ENCODE measurements at places on chromosomes 5 and 9.

GRCh38 chr5:153081385-153081784 lies 409.1 kb upstream of the GRIA1 start:
- DNase-seq = no peak

DNA sequence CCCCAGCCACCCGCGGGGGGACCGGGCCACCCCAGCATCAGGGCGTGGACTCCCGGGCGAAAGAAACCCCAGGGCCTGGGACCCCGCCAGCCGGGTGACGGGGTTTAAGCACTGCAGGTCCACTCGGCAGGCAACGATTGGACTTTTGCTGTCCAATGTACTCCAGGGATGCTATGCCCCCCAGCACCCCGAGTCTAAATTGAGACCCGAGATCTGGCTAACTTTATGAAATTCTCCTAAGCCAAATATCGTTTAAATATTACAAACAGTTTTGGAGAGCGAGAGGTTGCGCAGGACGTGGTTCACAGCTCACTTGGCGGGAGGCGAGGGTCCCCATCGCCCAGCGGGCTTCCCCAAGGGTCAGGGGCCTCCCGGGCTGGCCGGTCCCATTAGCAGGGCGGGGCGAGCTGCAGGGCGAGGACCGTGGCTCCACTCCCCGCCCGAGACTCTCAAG lies 384 bp upstream of the MRPS2 start:
- no peak for DNase-seq

DNA sequence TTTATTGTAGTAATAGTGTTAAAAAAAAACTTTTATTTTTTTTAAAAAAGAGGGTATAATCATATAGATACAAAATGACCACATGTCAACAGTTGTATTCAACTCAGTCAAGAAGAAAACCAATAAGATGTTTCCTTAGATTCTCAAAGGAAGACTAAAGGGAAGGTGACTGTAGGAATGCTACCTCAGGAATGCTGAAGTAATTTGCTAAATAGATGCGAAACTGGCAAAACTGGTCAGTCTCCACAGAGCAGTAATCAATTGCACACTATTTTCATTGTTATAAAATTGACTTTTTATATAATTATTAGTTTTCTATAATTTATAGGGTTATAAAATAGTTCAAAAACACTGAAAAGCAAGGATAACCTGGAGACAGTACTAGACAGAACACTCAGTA lies 204.8 kb downstream of the GABRG2 start:
- DNase-seq = no peak

DNA sequence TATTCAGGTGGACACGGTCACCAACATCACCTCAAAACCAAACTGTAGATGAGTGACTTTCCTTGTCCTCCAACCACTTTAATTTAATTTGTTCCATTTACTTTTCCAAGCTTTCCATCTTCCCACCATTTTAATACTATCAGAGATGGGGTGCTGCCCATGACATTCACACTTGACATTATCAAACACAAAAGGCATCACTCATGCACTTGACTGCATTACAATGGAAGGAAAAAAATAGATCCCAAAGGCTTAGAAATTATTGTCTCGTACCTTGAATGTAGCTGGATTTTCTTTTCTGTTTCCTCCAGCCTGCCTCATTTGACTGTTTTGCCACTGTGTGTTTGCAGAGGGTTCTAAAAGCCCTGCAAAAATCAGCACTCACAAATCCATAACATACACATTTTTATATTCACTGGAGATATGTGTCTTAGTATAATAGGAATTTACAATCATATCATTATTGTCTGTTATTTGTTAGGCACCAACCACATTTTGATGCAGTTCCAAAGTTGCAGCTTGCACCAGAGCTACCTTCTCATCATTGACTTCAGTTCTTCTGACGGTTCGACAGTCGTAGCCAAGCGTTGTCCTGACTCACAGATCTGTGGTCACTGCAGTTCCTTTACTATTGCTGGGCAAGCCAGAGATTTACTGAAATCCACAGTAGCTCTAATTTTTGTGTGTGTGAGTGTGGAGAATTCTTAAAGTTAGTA lies 712.3 kb upstream of the WWC1 start:
- no peak for DNase-seq

DNA sequence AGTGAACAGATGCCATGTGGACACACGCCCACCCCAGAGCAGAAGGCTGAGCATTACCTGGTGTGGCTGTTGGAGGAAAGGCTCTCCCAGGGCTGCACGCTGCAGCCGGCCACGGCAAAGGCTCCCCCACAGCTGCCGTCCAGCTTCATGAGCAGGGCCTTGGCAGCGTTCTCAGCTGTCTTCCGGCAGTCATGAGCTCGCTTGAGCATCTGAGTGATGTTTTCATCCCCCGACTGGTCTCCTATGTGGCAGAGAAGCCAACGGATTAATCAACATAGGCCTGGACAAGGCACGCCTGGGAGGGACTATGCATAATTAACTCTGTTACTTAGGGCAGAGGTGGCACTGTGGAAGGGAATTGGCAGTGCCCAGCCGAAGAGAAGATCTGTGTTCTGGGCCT lies 87.3 kb downstream of the DCP2 start:
- DNase-seq = no peak

GRCh38 chr5:78908173-78909061 lies 76.7 kb downstream of the ARSB start:
- DNase-seq = peak; percentile 68

DNA sequence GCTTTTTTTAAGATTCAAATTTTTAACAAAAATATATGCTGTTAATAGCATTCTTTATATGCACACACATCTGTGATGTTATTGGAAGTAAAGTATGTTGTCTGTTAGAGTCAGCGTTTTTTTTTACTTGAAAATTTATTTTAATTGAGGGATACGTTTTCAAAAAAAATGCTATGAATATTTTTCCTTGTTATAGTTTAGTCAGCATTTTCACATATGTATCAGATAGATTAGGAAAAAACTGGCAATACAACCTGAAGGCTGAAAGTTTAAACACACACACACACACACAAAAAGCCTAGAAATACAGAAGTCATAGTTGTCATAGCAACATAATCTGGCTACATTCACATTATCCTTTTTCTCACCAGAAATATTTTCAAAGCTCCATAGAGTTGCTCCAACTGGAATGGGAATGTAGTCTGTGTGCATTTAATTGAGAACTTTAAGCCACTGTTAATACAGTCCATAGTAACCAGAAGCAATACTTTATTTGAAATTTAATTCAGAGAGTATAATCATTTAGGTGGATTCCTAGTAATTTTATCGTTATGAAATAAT lies 116.6 kb downstream of the CDH12 start:
- no peak for DNase-seq

GRCh38 chr5:168443533-168443932 lies 42.7 kb upstream of the RARS1 start:
- DNase-seq = no peak

- no peak for DNase-seq
Observed at GRCh38 chr5:44774279-44774880, 34.4 kb upstream of the MRPS30 start.

DNA sequence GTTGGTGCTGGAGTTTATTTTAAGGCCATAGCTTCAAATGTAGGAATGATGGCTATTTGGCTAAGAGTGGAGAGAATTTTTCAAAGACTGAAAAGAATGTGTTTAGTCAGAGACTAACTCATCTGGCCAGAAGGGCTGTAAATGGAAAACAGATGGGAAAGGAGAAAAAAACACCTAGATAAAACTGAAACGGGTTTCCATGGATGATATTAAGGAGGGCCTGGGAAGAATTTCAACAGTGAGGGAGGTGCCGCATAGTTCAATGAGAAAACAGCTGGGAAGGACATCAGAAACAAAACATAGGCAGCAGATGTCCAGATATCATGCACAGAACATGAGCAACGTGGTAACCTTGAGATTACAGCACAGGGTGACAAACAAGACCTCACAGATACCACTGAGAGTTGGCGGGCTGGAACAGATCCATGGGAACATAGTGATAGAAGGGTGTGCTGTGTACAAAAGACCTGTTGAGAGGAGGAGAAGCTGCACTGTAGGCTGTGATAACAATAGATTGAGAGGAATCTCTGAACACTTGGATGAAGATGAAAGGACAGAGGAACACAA lies 31.2 kb upstream of the RAD23B start:
- DNase-seq = peak; percentile 56

GRCh38 chr5:56827049-56827448 lies 11.7 kb downstream of the MAP3K1 start:
- DNase-seq = no peak

- no peak for DNase-seq
Observed at GRCh38 chr5:93569300-93570160, 11.5 kb downstream of the NR2F1-AS1 start.

DNA sequence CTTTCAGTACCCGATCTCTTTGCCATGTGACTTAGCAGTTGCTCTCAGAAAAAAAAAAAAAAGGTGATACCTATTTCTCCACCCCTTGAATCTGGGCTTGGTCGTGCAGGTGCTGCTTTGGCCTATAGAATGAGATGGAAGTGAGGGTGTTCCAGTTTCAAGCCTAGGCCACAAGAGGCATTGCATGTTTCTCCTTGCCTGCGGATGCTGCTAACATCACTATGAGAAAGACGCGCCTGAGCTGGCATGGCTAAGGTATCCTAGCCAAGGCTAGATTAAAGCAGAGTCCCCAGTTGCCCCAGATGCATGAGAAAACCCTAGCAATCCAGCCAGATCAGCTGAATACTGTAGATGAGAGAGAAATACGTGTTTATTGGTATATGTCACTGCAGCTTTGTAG lies 14.7 kb upstream of the CSF1R start:
- no peak for DNase-seq

- no peak for DNase-seq
Observed at GRCh38 chr5:146369691-146370090, 31.1 kb downstream of the POU4F3 start.

DNA sequence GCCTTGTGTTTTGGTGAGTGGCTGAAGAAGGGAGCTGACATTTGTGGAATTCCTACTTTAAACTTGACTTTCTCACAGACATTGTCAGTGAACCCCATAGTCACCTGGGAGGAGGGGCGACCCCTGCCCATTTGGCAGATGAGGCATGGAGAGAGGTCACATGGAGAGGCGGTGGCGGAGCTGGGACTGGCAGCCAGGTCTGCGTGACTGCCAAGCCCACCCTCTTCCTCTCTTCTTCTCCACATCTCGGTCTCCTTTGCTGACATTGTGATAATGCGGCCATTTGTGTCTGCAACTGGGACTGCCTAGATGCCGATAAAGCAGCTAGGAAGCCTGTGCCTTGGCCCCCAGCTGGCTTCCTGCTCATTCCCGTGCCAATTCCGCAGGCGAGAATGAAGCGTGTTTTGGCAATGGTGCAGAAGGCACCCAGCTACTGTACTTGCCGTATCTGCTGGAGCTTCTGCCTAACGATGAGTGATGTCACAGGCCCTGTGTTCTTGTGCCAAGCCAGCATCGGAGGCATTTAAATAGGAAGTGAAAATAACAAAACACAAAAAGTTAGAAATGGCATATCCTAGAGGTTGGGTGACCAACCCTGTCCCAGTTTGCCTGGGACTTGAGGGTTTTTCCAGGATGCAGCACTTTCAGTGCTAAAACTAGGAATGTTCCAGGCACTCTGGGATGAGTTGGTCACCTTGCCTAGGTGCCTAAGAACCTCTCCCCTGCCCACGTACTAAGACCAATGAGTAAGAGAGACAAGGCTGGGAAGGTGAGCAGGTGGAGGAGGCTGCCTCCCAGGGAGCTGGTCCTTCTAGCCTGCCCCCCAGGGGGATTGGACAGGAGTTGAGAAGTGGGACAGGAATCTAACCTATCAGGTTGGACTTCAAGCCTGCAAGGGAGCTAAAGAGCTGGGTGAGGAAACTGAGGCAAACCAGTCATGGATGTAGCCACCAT lies 23.6 kb downstream of the OLFML2A start:
- DNase-seq = peak; percentile 54

DNA sequence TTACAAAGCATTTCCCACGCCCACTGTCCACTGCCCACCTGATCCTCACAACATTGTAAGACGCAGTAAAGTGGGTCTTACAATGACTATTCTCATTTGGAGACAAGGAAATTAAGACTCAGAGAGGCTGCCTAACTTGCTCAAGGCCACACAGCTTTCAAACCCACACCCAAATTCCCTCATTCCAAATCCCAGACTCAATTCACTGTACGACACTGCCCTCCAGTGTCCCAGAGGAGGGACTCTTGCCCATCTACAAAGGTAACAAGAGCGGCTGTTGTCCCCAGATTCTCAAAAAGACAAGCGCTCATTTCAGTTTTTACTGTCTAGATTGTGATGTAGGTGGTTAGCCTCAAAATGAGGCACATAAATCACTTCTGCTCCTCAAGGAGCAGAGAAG lies 184.6 kb downstream of the ACTL7B start:
- DNase-seq = no peak

All from left ventricle myocardium inferior (tissue), 1 donor.